ENCODE measurements at places on chromosomes 12 and 14. TPM values are rescaled to one million over a fixed set of nuclear protein-coding genes. Genes with fewer than 3 reads are reported as not detected.

Gene PDZRN4
- total RNA-seq, result not detected

Gene ACOT6
- total RNA-seq, result not detected

Gene TCL1B
- not detected for total RNA-seq

Gene CIROP
- total RNA-seq, result 1.7 TPM

Gene ALG10B
- 6.0 TPM for total RNA-seq

Gene RERGL
- total RNA-seq, result not detected

Gene STXBP6
- 6.1 TPM for total RNA-seq

Gene WNT1
- not detected for total RNA-seq

Gene AMN
- 0.15 TPM for total RNA-seq

Gene TBC1D30
- total RNA-seq, result 0.29 TPM

Gene SVOP
- not detected for total RNA-seq

Gene RD3L
- total RNA-seq, result not detected

Gene OR4E2
- not detected for total RNA-seq

Gene SLC17A8
- total RNA-seq, result not detected

Gene DPY19L2
- total RNA-seq, result 2.3 TPM

Gene CARMIL3
- total RNA-seq, result 0.33 TPM

Gene TPPP2
- not detected for total RNA-seq

Gene APOF
- not detected for total RNA-seq

Gene BCL11B
- total RNA-seq, result under 0.01 TPM

Gene DNAI7
- 0.17 TPM for total RNA-seq

Gene HCAR3
- not detected for total RNA-seq

Gene PIK3C2G
- not detected for total RNA-seq

Gene CMAS
- 24.0 TPM for total RNA-seq

Gene KRT77
- not detected for total RNA-seq

Gene CLEC1B
- total RNA-seq, result not detected

Gene KRT3
- not detected for total RNA-seq

Gene CD163
- not detected for total RNA-seq

Gene CBLN3
- total RNA-seq, result 11.4 TPM

Gene PLEKHG7
- total RNA-seq, result not detected

Gene PSMC1
- 101 TPM for total RNA-seq

Gene FAM181A
- total RNA-seq, result not detected

Gene CYP46A1
- total RNA-seq, result 0.29 TPM

Gene OAS3
- 5.8 TPM for total RNA-seq

Gene ZFYVE26
- total RNA-seq, result 26.0 TPM

Gene NOXRED1
- 1.0 TPM for total RNA-seq

All from smooth muscle cell of trachea (primary cell).